Stimulated activated CD8-positive, alpha-beta memory T cell treated with anti-CD3 and anti-CD28 coated beads, Interleukin-2, amount 100 ng/mL, for 1 hour (primary cell): ENCODE measurements at places on chromosomes 2 and 18.

DNA sequence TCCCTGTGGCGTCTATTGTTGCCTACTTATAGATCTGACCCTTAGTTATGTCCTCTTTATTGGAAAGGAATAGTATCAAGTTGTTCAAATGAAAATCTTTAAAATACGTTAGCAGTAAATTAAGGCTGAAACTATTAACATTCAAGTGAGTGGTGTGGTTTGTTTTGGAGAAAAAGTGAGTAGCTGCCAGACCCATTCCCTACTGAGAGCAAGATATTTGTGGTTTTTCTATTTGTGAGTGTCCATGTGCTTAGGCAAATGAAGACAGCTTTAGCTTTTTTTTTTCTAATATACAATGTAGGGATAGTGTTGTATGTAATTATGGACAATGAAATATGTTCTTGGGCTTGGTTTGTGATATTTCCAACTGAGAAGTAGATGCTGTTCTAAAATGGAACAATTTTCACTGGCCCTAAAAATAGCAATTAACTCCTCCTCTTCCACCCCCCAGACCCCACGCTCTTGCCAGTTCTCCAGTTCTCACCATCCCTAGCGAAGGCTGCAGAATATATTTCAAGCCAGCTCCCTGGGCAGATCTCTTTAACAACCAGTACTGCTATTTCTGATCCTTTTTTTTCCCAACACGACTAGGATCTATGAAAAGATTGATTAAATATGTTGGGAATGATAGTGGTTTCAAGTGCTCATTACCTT lies 83.1 kb downstream of the CCDC85A start:
- no peak for DNase-seq

- no peak for DNase-seq
Observed at GRCh38 chr2:133680343-133681049, 112.2 kb upstream of the NCKAP5 start.

- no peak for DNase-seq
Observed at GRCh38 chr2:96934182-96934495, 52.2 kb downstream of the FAM178B start.

- DNase-seq: no peak
Observed at GRCh38 chr2:149068996-149069888, 30.7 kb downstream of the LYPD6B start.

DNA sequence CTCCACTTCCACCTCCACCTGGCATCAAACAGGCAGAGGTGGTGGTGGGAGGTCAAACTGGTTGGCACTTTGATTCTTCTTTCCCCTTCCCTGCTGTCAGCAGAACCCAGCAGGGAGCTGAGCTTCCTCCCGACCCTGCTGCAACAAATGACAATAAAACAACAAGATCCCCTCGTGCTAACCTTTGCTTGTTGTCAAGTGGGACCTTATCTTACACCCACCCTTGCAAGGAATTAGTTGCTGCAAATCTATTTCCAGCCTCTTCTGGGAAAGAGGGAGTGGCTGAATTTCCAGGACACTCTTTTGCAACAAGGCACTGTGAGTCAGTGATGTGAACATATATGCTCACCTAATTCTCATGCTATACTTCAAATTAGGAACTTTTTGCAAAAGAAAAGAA lies 655.1 kb downstream of the DSC3 start:
- no peak for DNase-seq

DNA sequence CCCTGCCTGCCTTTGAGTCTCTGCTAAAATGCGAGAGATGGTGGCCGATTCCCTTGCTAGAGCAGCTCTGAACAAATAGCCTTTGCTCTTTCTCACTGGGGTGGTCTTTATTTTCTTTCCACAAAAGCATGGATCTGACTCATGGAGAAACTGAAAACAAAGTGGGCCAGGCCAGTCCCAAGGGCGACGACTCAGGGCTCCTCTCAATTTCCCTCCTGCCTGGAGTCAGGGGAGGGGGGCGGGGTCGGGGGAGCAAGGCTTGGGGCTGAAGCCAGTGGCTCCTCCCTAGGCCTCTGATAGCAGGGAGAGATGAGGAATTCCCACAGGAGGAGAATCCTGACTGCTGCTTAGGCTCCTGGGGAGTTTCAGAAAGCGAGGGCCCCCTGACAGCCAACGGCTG lies 17.1 kb upstream of the IL1R2 start:
- no peak for DNase-seq
